ENCODE measurements at places on chromosomes 7 and 10.

GRCh38 chr10:15863323-15863722, 3.0 kb upstream of the MINDY3 start:
- no peak overlapping the region for H3K27ac ChIP-seq
- no peaks in the 10 kb centered on the region for H3K36me3 ChIP-seq
- H3K4me1 ChIP-seq, result no peaks in the 10 kb centered on the region
- H3K27me3 ChIP-seq, result peaks cover 50% of the 10 kb centered on the region
- H3K4me3 ChIP-seq, result no peak overlapping the region

DNA sequence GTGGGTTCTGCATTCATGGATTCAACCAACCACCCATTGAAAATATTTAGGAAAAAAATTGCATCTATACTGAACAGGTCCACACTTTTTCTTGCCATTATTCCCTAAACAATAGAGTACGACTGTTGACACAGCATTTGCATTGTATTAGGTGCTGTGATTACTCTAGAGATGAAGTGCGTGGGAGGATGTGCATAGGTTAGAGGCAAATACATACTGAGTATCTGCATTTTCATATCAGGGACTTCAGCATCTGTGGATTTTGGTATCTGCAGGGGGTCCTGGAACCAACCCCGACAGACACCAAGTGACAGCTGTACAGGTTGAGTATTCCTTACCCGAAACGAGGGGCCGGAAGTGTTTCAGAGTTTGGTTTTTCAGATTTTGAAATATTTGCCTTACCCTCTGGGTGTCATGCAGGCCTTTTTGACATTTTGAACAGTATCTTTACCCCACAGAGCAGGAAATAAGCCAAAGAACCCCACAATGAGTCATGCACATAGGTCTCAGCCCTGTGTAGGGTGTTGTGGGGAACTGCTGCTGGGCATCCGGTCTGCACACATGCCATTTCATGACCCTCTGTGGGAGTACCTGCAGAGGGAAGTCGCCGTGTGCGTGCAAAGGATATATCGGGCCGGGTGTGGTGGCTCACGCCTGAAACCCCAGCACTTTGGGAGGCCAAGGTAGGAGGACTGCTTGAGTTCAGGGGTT, 14.5 kb downstream of the NUDT5 start:
- peaks cover 56% of the 10 kb centered on the region for H3K36me3 ChIP-seq
- H3K27ac ChIP-seq, result no peak overlapping the region
- no peak for DNase-seq
- H3K4me3 ChIP-seq, result no peak overlapping the region
- H3K27me3 ChIP-seq, result no peaks in the 10 kb centered on the region
- peaks cover 17% of the 10 kb centered on the region for H3K4me1 ChIP-seq

- H3K27ac ChIP-seq, result no peak overlapping the region
- no peaks in the 10 kb centered on the region for H3K36me3 ChIP-seq
- H3K4me3 ChIP-seq, result no peak overlapping the region
- H3K4me1 ChIP-seq, result no peaks in the 10 kb centered on the region
- DNase-seq, result no peak
- H3K27me3 ChIP-seq, result no peaks in the 10 kb centered on the region
Observed at GRCh38 chr10:110345286-110345685, 40.6 kb upstream of the SMNDC1 start.

DNA sequence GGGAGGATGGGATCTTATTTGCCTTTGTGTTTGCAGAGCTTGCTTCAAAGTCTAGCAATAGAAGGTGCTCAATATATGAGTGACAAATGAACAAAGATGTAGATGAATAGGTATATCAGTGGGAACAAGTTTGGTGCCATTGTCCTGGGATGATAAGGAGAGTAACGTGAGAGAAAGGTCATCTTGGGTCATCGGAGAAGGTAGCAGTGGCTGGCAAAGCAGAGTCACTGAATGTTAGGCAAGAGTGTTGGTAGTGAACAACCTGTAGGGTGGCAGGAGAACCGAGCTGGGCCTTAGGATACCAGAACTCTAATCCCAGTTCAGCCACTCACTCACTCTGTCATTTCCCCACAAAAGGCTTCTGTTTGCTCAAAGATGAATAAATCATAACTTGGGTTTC, 87.2 kb downstream of the CCDC71L start:
- H3K36me3 ChIP-seq, result no peaks in the 10 kb centered on the region
- H3K27me3 ChIP-seq, result no peaks in the 10 kb centered on the region
- H3K4me1 ChIP-seq, result peaks cover 1% of the 10 kb centered on the region
- no peak for DNase-seq
- H3K27ac ChIP-seq, result no peak overlapping the region

DNA sequence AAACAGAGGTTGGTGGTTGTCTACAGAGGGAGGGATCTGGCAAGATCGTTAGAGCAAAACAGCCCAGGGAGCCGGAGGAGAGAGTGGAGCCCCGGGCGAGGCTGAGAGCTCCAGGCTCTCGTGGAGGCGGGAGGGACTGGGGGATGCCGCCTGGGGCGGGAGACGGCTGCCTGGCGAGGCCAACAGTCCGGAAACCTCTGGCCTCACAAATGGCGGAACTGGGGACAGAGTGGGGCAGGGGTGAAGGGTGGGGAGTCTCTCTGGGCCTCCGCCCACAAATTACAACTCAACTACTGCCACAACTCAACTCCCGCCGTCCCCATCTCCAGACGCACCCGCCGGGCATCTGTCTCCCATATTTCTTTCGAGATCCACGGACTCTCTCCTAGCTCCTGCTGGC, 47.7 kb downstream of the CLEC2L start:
- H3K4me3 ChIP-seq, result no peak overlapping the region
- DNase-seq, result no peak
- H3K27me3 ChIP-seq, result no peaks in the 10 kb centered on the region
- H3K27ac ChIP-seq, result no peak overlapping the region
- peaks cover 3% of the 10 kb centered on the region for H3K4me1 ChIP-seq
- no peaks in the 10 kb centered on the region for H3K36me3 ChIP-seq
